ENCODE measurements at places on chromosomes 1 and 21.

DNA sequence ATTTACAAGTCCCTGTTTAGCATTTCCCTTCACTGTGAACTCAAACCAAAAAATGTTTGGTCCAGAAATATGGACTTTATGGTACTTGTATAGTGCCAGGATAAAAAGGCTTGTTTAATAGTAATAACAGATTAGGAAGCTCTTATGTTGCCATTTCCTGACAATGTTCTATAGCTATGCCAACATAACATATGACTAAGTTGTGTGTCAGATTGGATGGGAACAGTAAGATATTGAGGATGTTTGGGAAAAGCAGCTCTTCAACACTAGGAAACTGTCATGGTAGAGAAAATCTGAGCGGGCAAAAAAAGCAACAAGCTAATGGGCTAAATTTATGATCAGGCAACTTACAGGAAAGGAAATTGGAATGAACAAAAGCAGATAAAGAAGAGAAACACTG is 287.1 kb upstream of the ADGRL4 start:
- DNase-seq = no peak

GRCh38 chr1:171107262-171107940 is 16.7 kb downstream of the FMO3 start:
- no peak for DNase-seq

GRCh38 chr21:35377505-35378090 is 328.5 kb upstream of the RUNX1 start:
- DNase-seq = no peak

- no peak for DNase-seq
Measured at GRCh38 chr1:208248991-208249696, 5.0 kb upstream of the PLXNA2 start.

DNA sequence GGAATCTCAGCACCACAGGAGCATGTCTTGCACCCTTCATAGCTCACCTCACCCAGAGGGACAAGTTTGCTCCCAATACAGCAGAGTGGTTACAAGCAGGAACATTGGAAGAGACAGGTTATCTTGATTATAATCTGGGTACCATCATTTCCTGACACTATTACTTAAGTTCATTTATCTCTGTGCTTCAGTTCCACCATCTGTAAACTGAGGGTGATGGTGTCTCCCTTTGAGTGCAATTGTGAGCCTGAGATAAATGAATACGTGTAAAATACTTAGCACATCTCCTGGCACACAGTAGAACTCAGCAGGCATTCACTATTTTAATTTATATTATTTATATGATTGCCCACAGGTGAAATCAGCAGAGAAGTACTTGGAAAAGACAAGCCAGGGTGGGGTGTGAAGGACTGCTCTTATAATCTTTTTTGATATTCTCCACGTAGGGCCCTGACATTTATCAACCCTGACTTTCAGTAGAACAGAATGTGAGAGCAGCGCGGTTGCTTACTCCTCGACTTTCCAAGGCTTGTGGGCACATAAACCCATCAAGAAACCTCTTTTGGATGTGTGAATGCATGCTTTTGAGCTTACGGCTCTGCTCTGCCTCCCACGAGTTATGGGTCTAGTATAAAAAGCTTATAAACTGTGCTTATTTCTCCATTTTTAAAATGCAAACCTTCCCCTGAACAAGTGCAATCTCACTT is 34.9 kb downstream of the DUSP10 start:
- no peak for DNase-seq

- no peak for DNase-seq
Measured at GRCh38 chr1:204684571-204685235, 835 bp downstream of the LRRN2 start.

GRCh38 chr1:44405031-44405797 is at the start of gene RNF220:
RNF220 (plus strand) TSS chr1:44405255.
- DNase-seq = peak; percentile 93

DNA sequence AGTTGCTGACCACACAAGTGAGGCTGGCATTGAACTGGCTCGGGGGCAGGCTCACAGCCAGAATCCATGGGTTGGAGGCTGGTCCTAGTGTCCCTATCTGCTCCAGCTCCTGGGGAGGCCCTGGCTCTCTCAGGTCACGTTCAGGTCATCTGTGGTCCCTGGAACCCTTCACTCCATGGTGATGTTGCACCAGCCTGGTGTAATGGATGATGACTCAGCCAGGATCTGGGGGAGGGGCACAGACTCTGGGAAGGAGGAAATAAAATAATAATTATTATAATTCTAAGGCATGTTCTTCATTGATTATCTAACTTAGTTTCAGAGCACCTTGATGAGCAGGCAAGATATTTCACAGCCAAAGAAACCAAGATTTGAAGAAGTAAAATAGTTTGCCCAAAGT is 26.6 kb upstream of the FCRL4 start:
- no peak for DNase-seq

GRCh38 chr1:114677691-114678090 is 7.8 kb upstream of the DENND2C start:
- no peak for DNase-seq

DNA sequence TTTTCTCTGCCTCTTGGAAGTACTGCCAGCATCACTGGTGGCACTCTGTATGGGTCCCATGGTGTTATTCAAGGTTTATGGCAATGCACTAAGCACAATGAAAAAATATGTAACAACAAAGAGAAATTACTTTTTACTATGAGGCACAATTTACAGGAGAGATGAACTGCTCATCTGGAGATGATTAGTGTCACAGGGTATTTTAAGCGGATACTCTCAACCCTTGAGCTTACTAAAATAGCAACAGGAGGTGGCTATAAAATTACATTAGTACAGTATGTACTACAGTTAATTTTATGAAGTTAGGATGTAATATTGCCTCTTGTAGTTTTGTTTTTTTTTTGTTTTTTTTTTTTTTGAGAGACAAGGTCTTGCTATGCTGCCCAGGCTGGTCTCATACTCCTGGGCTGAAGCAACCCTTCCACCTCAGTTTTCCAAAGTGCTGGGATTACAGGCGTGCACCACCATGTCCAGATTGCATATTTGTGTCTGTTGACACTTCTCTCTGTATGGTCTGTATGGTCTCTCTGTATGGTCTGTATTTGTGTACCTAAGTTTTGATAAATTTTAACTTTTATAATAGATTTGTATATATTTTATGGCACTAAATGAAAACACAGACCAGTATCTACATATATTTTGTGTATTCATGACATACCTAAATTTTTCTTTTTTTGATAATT is 175.6 kb upstream of the HP1BP3 start:
- no peak for DNase-seq

GRCh38 chr1:167083066-167083665 is 7.0 kb downstream of the GPA33 start:
- DNase-seq = no peak

GRCh38 chr21:45913418-45913765 is 68.2 kb upstream of the COL6A1 start:
- no peak for DNase-seq

DNA sequence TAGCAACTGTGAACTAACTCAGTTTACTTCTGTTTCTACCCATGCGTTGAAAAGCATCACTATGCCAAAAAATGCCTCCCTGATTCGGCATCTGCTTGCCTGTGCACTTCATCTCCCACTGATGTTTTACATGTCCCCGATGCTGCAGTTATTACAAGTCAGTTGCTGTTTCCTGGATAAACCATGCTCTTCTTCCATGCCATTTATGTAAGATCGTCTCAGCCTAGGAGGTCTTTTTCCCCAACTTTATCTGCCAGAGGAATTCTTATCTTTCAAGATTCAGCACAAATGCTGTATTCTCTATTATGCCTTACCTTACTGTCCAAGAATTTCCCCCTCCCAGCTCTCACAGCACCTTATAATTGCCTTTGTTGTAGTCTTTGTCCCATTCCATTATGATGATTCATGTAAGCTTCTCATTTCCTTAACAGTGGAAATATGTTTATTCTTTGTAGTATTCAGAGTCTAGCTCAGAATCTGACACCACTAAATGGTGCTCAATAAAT is 30.0 kb downstream of the PRKACB start:
- peak; percentile 31 for DNase-seq

DNA sequence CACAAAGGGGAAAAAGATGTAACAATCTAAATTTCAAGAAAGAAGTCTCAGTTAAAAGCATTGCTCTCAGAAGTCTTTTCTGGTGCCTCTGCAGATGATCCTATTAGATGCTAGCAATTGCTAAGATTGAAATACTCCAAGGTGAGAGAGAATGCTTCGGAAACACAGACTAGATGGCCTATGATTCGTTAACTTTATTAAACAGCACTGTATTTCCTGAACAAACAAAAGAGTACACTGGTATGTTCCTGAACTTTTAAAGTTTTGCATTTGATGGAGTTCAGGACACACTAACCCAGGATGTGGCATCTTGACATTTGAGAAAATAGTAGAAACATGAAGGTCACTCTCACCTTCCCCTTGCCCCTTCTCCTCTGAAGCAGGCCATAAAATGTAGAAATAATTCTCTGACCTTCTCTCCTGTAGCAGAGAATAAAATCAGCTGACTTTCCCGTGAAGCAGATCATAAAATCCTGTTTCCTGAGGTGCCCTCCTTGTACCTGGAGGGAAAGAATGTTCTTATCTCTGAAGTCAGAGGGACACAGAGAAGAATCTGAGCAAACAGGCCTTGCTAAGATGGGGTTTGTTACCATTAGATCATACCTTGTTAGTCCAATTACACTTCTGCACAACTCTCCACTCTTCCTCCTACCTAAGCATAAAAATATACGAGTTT is 142.9 kb upstream of the USP25 start:
- no peak for DNase-seq

Data from midbrain (tissue), 1 donor.